ENCODE measurements at places on chromosomes 3 and 15. TPM values are rescaled to one million over a fixed set of nuclear protein-coding genes. Genes with fewer than 3 reads are reported as not detected.

GRCh38 chr15:75827691-75828090 is 15.6 kb upstream of the UBE2Q2 start:
- DNase-seq = no peak

DNA sequence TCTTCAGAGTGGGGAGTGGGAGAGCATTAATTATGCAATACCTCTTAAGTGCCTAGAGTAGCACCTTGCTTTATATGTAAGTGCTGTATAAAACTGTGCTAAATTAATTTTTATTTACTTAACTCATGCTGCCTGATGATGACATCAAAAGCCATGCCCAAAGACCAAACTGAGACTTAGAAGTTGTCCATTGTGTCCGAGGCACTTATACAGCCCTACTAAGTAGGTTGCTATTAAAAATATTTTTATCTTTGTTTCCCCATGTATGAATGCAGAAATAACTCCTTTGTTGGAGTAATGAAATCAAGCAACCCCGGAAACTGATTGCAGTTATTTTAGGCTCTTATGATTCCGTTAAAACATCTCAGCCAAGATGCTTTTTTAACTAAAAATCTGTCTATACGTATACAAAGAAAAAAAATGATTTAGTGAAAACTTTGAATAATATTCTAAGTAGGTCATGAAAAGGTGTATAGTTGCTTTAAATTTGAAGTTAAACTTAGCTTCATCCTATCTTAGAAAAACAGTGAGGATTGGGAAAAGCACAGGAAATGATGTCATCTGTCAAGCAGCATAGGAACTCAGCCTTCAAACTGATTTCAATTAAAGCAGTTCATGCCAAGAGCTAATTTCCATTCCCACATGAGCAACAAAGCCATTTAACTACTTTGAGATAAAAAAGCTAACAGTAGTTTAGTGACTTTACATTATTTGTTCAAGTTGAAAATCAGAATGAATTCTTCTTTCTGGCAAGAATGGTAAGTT is 43.0 kb downstream of the FBN1 start:
- no peak for DNase-seq

DNA sequence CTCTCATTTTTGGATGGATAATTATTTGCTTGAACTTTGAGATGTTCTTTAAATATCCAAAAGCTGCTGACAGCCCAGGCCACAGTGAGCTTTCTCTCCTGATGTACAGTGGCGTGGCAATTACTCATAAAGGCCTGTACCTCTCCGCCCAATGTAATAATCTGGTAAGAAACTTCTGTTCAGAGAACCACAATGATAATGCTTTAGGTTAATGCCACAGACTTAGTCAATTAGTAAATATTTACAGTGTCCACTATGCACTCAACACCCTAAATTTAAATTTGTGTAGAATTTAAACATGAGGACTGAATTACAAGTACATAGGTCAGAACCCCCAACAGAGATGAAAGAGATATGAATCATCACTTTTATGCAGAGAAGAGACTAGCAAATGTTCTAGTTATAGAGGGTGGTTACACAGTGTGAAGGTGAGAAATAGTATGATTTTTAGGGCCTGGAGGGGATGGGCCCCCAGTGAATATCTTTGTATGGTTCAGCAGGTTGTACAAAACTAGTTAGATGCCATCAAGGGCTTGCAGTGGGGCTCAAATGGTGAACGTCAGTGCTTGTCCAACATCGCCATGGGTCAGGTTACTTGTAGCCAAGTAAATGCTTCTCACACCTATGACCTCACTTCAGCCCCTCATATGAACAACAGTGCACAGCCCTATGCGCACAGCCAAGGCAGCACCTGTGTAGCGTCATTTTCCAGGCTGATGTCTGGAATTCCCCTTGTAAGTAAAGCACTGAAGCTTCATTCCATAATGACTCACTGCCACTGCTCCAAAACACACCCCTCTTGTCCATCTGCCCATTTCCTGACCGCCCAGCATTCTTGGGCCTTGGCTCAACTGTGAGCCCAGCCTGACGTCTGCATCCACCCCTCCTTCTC is 13.3 kb downstream of the ABHD2 start:
- peak; percentile 87 for DNase-seq

- DNase-seq = no peak
These were observed 352.0 kb downstream of the GAP43 start for GRCh38 chr3:115975353-115975752.

GRCh38 chr3:17640466-17640865 is 102.0 kb downstream of the TBC1D5 start:
- no peak for DNase-seq

ATG7 gene
- 15.0 TPM for polyA plus RNA-seq

UBA5 gene
- polyA plus RNA-seq = 30.6 TPM

TMEM207 gene
- polyA plus RNA-seq = not detected

MED12L gene
- 9.7 TPM for polyA plus RNA-seq
